Stimulated activated CD8-positive, alpha-beta memory T cell treated with anti-CD3 and anti-CD28 coated beads, Interleukin-12 subunit alpha, Interleukin-12 subunit beta, amount 100 ng/mL, for 1 hour (primary cell): ENCODE measurements at places on chromosomes 16 and 17.

DNA sequence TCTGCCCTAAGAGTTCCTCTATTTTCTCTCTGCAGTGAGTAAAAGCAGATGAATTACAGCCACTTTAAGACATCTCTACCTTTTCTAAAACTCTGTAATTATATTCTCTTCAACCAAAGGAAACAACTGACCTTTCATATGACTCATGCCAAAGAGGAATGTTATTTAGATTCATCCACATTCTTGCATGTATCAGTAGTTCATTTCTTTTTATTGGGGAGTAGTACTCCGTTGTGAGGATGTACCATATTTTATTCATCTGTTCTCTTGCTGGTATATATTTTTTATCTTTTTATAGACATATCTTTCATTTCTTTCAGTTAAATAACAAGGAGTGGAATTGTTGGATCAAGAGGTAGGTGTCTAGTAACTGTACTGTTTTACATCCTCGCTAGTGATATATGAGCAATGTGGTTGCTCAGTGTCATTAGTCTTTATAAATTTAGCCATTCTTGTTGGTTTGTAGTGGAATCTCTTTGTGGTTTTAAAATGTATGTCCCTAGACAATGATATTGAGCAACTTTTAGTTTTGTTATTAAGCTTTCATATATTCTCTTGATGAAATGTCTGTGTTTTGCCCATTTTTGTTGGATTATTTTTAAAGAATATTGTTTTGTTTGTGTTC lies 7.8 kb upstream of the MYH8 start:
- no peak for DNase-seq

- DNase-seq: no peak
These were observed 231.4 kb downstream of the SNX29 start for GRCh38 chr16:12207939-12208338.

- no peak for DNase-seq
These were observed 28.8 kb downstream of the NGFR start for GRCh38 chr17:49523706-49524472.

GRCh38 chr17:59161477-59161876 lies 5.9 kb downstream of the PRR11 start:
- no peak for DNase-seq

GRCh38 chr17:50952013-50952412 lies 85.9 kb upstream of the TOB1 start:
- no peak for DNase-seq

- DNase-seq: no peak
These were observed 2.8 kb downstream of the PIP4K2B start for GRCh38 chr17:38796451-38797157.
